ENCODE measurements at places on chromosomes 6 and 20.

DNA sequence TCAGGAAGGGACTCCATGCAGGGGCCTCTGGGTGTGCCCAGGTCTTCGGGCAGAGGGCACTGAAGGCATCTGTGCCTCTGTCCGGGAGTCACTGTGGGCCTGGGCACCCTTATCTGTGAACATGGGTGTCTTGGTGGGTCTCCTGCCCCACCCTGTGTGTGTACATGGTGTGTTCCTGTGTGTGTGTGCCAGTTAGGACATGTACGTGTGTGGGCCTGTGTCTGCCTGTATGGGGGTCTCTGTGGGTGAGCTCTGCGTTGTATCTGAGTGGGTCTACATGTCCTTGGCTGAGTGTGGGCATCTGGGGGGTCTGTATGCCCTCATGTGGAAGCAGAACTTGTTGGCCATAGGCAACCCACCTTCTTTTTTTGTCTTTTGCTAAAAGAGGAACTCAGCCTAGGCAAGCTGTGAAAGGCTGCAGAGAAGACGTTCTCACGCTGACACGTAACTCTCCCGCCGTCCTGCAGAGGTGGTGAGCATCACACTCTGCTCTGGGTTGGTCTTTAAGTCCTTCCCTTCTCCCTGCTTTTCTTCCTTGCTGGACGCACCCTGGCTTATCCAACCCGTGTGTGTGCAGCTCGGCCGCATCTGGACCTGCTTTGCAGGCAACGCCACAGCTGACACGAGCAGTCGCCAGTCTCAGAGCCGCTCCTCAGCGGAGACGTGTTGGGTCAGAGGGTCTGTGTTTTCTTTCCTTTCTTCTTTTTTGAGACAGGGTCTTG lies 532 bp upstream of the NPBWR2 start:
- DNase-seq = no peak

DNA sequence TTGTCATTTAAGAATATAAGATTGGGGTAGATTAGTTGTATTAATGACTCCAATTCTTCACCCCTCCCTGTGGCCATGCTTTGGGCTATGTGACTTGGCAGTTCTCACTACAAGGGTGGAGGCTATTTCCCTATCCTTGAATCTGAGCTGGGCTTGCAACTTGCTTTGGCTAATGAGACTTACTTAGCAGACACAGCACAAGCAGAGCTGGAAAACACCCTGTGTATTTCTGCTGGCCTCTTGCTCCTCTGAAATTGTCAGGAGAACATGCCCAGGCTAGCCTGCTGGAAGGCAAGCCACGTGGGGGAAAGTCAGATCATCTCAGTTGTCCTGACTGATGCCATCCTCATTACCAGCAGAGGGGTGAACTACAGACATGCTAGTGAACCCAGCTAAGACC lies 126.5 kb upstream of the HDGFL1 start:
- no peak for DNase-seq

GRCh38 chr6:159077123-159077522 lies 32.3 kb upstream of the TAGAP start:
- no peak for DNase-seq

GRCh38 chr6:107780226-107780625 lies 43.9 kb downstream of the SCML4 start:
- DNase-seq = no peak

- no peak for DNase-seq
Measured at GRCh38 chr20:1210501-1210900, 7.2 kb downstream of the C20orf202 start.

- no peak for DNase-seq
Measured at GRCh38 chr6:115396112-115396906, 664.4 kb downstream of the FRK start.

DNA sequence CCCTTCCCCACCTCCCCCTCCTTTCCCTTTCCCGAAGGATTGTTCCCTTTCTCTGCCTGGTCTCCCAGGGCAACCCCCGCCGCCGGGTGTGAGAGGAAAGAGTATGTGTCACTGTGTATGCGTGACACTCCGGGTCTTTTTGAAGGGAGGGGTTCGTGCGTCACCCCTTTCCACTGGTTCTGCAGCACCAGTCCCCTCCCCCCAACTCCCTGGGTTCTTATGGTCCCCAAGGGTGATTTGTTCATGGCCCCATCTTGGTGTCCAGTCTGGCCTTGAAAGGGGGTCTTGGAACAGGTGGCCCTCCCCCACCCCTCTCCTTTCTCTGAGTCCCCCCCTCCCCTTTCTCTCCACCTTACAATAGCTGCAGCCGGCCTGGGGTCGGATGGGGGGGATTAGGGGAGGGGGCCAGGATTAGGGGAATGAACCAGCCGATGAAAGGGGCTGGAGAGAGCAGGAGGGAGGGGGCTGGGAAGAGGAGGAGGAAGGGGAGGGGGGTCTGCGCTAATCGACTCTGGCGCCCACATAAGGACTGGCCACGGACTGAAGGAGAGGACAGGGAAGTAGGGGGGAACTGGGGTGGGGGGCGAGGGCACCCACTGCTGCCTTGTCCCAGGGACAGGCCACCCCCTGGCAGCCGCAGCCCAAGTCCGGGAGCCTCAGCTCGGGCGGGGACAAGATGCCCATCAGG lies 1.3 kb upstream of the RING1 start:
- no peak for DNase-seq

- no peak for DNase-seq
Measured at GRCh38 chr6:41724228-41724580, 11.2 kb downstream of the TFEB start.

GRCh38 chr6:138588805-138589434 lies 89.6 kb upstream of the NHSL1 start:
- peak; percentile 80 for DNase-seq

GRCh38 chr20:62929051-62929538 lies 2.8 kb upstream of the DIDO1 start:
- DNase-seq = no peak
